Fibroblast of the aortic adventitia (primary cell): ENCODE measurements at places on chromosomes 4 and X. TPM values are rescaled to one million over a fixed set of nuclear protein-coding genes. Genes with fewer than 3 reads are reported as not detected.

SRPX2 gene
- total RNA-seq = 22.0 and 26.8 TPM in 2 replicates

IL1RAPL2 gene
- total RNA-seq = 0.27 TPM in 1 of 2 replicates, not detected in the other

PPBP gene
- not detected in 2 replicates for total RNA-seq

HELT gene
- total RNA-seq = not detected in 2 replicates

PCDH18 gene
- total RNA-seq = 102 and 210 TPM in 2 replicates

FRMPD4 gene
- 0.41 and 5.0 TPM in 2 replicates for total RNA-seq

SMR3B gene
- not detected in 2 replicates for total RNA-seq

BMPR1B gene
- total RNA-seq = 2.2 and 13.5 TPM in 2 replicates

GJB1 gene
- total RNA-seq = not detected in 2 replicates

RS1 gene
- total RNA-seq = not detected in 2 replicates

S100G gene
- not detected in 2 replicates for total RNA-seq
